Activated naive CD4-positive, alpha-beta T cell treated with Interleukin-2 at 50 U/mL for 16 hours (primary cell): ENCODE measurements at places on chromosomes 6 and 20.

GRCh38 chr6:47832386-47833100 is 50.7 kb downstream of the OPN5 start:
- no peak for DNase-seq

- no peak for DNase-seq
Measured at GRCh38 chr6:8481727-8482126, 46.4 kb upstream of the SLC35B3 start.

DNA sequence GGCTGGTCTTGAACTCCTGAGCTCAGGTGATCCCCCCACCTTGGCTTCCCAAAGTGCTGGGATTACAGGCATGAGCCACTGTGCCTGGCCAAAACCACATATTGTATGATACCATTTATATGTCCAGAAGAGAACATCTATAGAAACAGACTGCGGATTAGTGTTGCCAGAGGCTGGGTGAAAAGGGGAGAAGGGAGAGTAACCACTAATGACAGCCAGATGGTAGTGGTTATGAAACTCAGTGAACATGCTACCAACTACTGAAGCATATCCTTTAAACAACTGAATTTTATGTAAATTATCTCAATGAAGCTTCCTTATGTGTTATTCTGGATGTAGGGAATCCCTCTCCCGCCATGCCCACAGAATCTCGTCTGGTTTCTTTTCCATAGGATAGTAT is 15.7 kb downstream of the SLC23A2 start:
- no peak for DNase-seq

GRCh38 chr6:110492584-110492983 is 16.2 kb upstream of the SLC22A16 start:
- DNase-seq: no peak

GRCh38 chr6:46903175-46903574 is 18.6 kb downstream of the ADGRF5 start:
- DNase-seq: no peak
